PC-3 (cell line): ENCODE measurements at places on chromosomes 5 and 9. TPM values are rescaled to one million over a fixed set of nuclear protein-coding genes. Genes with fewer than 3 reads are reported as not detected.
A peak's percentile ranks its signal among the peaks of the same experiment; 100 is the strongest.

Gene PCDH1
- total RNA-seq = 53.0 and 55.8 TPM in 2 replicates

Gene PCDHGA6
- 1.3 and 1.6 TPM in 2 replicates for total RNA-seq

Gene NFIB
- 18.6 and 25.3 TPM in 2 replicates for total RNA-seq

Gene ANKS6
- 27.7 and 39.7 TPM in 2 replicates for total RNA-seq

Gene CSF2
- total RNA-seq = 69.9 and 93.6 TPM in 2 replicates

Gene CCNJL
- 7.7 and 9.3 TPM in 2 replicates for total RNA-seq

Gene CXCL14
- total RNA-seq = not detected in 2 replicates

GRCh38 chr9:133237035-133237731, 28.1 kb upstream of the OBP2B start:
- no peaks in the 10 kb centered on the region for H3K27me3 ChIP-seq
- H3K36me3 ChIP-seq = no peaks in the 10 kb centered on the region
- DNase-seq = no peak
- no peak overlapping the region for H3K4me3 ChIP-seq
- no peak overlapping the region for H3K27ac ChIP-seq
- H3K4me1 ChIP-seq = no peaks in the 10 kb centered on the region

- H3K4me1 ChIP-seq = no peaks in the 10 kb centered on the region; the same call in 1 of the 2 replicates
- H3K27me3 ChIP-seq = peaks cover 4% of the 10 kb centered on the region
These were observed 59.3 kb downstream of the DPYSL3 start for GRCh38 chr5:147450606-147451005.

- H3K4me1 ChIP-seq = no peaks in the 10 kb centered on the region
- no peak overlapping the region for H3K4me3 ChIP-seq
- no peaks in the 10 kb centered on the region; the same call in 1 of the 2 replicates for H3K36me3 ChIP-seq
These were observed 5.0 kb downstream of the MAMDC4 start for GRCh38 chr9:136857166-136857565.

GRCh38 chr5:149500922-149501582, 50.2 kb downstream of the CSNK1A1 start:
- no peak overlapping the region for H3K27ac ChIP-seq
- H3K36me3 ChIP-seq = peaks cover 71% of the 10 kb centered on the region
- no peaks in the 10 kb centered on the region for H3K27me3 ChIP-seq
- H3K4me3 ChIP-seq = no peak overlapping the region
- H3K4me1 ChIP-seq = peaks cover 31% of the 10 kb centered on the region

- peaks cover 11% of the 10 kb centered on the region for H3K4me1 ChIP-seq
- H3K4me3 ChIP-seq = no peak overlapping the region
- H3K27ac ChIP-seq = no peak overlapping the region
- no peak for DNase-seq
- no peaks in the 10 kb centered on the region for H3K36me3 ChIP-seq
These were observed 1018.4 kb upstream of the ARRDC3 start for GRCh38 chr5:92401492-92401891.

DNA sequence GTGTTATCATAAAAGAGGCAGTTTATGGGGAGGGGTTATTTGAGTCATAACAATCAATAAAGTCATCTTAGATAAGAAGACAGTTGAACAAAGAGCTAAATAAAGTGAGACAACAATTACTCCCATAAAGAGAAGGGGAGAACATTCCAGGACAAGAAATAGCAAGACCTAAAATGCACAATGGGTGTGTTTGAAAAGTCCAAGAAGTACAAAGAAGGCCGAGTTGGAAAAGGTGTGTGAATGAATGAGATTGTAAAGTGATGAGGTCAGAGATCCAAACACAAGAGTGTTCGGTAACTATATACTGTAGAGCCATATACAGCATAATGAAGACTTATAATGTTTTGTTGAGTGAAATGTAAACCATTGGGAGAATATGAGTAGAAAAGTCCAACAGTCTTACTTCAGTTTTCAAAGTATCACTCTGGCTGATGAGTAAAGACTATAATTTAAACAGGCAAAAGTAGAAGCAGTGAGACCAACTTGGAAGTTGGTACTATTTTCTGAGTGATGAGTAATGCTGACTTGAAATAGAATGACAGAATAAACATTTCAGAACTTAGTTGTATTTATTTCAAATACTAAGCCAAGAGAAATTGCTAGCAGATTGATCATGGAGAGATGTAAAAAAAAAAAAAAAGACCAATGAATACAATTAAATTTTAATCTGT, 868.7 kb upstream of the CDH9 start:
- DNase-seq = peak; percentile 70
- peaks cover 29% of the 10 kb centered on the region for H3K4me1 ChIP-seq
- H3K4me3 ChIP-seq = peak overlapping the region; percentile 15; the same call in 1 of the 2 replicates
- H3K27ac ChIP-seq = peak overlapping the region; percentile 53
- H3K27me3 ChIP-seq = no peaks in the 10 kb centered on the region
- no peaks in the 10 kb centered on the region for H3K36me3 ChIP-seq

- H3K27ac ChIP-seq = no peak overlapping the region
- peaks cover 4% of the 10 kb centered on the region for H3K4me1 ChIP-seq
- no peaks in the 10 kb centered on the region for H3K36me3 ChIP-seq
- H3K4me3 ChIP-seq = no peak overlapping the region
- DNase-seq = peak; percentile 38
These were observed 117.9 kb downstream of the ANXA1 start for GRCh38 chr9:73269430-73270101.

DNA sequence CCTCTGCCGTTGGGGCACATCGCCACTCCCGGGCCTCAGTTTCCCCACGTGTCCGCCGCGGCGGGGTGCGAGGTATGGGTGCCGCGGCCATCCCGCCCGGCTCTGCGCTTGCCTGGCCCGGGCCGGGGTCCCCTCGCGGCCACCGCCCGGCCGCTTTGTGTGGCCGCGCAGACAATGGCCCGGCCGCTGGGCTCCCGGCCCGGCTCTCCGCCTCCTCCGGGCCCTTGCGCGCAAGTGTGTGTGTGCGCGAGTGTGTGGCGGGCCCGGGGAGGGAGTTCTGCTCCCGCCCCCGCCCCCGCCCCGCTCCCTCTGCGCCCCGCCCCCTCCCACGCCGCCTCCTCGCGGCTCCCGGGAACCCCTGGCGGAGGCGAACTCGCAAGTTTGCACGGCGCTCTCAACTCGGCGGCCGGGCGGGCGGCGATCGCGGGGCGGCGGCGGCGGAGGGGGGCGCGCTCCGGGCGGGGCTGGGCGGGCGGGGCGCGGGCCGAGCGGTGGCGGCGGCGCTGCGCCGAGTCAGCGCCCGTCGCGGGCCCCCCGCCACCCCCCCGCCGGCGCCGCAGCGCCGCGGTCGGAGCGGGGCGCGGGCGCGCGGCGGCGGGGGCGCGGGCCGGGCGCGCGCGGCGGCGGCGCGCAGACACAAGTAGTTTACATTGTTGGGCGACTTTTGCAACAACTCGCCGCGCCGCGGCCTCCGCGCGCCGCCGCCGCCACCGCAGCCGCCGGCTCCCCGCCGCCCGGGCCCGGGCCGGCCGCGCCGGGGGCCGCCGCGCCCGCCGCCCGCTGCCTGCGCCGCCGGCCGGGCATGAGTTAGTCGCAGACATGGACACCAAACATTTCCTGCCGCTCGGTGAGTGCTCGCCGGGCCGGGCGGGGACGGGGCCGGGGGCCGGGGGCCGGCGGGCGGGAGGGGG, at the start of gene RXRA:
TSS of gene RXRA (plus strand) at position 643 of the 911 bp plus-strand sequence. CDS start at position 820, 177 bp downstream.
- peaks cover 14% of the 10 kb centered on the region; the same call in 1 of the 2 replicates for H3K4me1 ChIP-seq
- DNase-seq = peak; percentile 65
- no peaks in the 10 kb centered on the region for H3K36me3 ChIP-seq
- peak within 1 kb of the TSS; percentile 86 for H3K4me3 ChIP-seq

GRCh38 chr5:160524827-160525226, 103.2 kb downstream of the PTTG1 start:
- no peaks in the 10 kb centered on the region for H3K27me3 ChIP-seq
- no peak overlapping the region for H3K4me3 ChIP-seq
- DNase-seq = no peak
- H3K27ac ChIP-seq = no peak overlapping the region
- no peaks in the 10 kb centered on the region for H3K36me3 ChIP-seq

GRCh38 chr9:132008184-132008803, 71.4 kb downstream of the MED27 start:
- peaks cover 20% of the 10 kb centered on the region for H3K36me3 ChIP-seq
- peak overlapping the region; percentile 27; the same call in 1 of the 2 replicates for H3K4me3 ChIP-seq
- H3K27ac ChIP-seq = peak overlapping the region; percentile 96
- H3K27me3 ChIP-seq = no peaks in the 10 kb centered on the region

GRCh38 chr5:143401227-143402016, 2.1 kb downstream of the NR3C1 start:
- no peak for DNase-seq
- peak overlapping the region; percentile 92 for H3K4me3 ChIP-seq
- H3K4me1 ChIP-seq = peaks cover 55% of the 10 kb centered on the region
- H3K36me3 ChIP-seq = peaks cover 11% of the 10 kb centered on the region
- no peaks in the 10 kb centered on the region for H3K27me3 ChIP-seq

DNA sequence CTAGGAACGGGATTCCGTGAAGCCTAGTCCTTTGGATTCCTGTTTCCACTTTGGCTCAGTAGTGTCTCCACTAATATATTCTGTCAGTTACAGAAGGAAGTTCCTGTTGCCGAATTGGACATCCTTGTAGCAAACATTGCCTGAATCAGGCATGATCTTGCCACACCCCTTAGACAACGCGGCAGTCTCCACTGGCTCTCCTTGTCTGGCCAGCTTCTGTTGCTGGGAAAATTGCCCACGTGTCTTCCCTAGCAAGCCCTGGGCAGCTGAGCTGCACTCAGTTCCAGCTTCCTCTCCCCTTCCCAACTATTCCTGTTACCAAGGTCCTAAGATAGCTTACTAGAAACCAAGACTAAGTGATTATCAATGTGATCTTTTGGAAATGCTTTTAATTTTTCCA, 316.6 kb upstream of the RIOK2 start:
- H3K36me3 ChIP-seq = no peaks in the 10 kb centered on the region
- peaks cover 11% of the 10 kb centered on the region for H3K4me1 ChIP-seq
- no peaks in the 10 kb centered on the region for H3K27me3 ChIP-seq
- H3K27ac ChIP-seq = no peak overlapping the region
- H3K4me3 ChIP-seq = no peak overlapping the region
- no peak for DNase-seq

DNA sequence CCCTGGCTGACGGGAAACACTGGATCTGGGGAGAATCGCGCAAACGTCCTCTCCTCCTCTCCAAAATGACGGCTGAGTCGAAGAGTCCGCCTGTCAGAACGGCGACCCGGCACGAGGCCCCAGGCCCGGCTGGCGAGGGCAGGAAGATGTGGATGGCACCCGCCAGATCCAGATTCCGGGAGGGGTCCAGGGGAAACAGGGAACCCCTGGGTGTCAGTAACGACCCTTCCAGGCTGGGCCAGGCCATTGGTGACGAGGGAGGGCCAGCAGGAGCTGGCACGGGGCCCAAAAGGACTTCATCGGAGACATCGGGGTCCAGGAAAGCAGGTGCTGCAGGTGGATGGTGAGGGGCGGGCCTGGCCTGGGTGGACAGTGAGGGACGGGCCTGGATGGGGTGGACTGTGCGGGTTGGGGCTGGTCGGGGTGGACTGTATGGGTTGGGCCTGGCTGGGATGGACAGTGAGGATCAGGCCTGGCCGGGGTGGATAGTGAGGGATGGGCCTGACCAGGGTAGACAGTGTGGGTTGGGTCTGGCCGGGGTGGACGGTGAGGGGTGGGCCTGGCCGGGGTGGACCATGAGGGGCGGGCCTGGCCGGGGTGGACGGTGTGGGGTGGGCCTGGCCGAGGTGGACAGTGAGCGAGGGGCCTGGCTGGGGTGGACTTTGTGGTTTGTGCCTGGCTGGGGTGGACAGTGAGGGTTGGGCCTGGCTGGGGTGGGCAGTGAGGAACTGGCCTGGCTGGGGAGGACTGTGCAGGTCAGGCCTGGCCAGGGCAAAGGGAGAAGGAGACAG, 14.0 kb downstream of the SLC6A3 start:
- no peak overlapping the region for H3K4me3 ChIP-seq
- H3K27ac ChIP-seq = no peak overlapping the region
- H3K36me3 ChIP-seq = no peaks in the 10 kb centered on the region
- DNase-seq = no peak

- H3K27me3 ChIP-seq = no peaks in the 10 kb centered on the region
- DNase-seq = no peak
- no peaks in the 10 kb centered on the region for H3K36me3 ChIP-seq
- no peak overlapping the region for H3K27ac ChIP-seq
- H3K4me3 ChIP-seq = no peak overlapping the region
- H3K4me1 ChIP-seq = no peaks in the 10 kb centered on the region
These were observed 57.9 kb upstream of the ORM1 start for GRCh38 chr9:114264806-114265550.

DNA sequence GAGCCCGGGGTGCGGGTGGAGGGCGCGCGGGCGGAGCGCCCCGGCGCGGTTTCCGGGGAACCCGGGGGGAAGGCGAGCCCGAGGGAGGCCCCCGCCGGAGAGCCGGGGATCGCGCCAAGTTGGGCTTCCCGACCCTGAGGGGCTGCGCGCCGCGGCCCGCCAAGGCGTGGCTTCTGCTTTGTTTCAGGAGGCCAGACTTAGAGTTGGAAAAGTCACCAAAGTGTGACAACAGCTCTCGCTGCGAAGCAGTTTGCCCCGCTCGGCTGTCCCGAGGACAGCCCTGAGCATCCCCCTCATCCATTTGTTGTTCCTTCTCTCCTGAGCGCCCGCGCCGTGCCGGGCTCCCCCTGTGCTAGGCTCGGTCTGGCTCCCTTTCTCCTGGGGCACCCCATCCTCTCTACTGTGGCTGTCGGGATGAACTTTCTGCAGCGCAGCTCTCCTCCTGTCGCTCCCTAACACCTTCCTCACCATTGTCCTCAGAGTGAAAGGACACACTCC, 410 bp downstream of the GLIPR2 start:
- no peaks in the 10 kb centered on the region for H3K27me3 ChIP-seq
- H3K36me3 ChIP-seq = no peaks in the 10 kb centered on the region
- H3K27ac ChIP-seq = no peak overlapping the region
- peaks cover 31% of the 10 kb centered on the region for H3K4me1 ChIP-seq
- H3K4me3 ChIP-seq = peak overlapping the region; percentile 76
